ENCODE measurements at places on chromosomes 7 and 10. TPM values are rescaled to one million over a fixed set of nuclear protein-coding genes. Genes with fewer than 3 reads are reported as not detected.

Gene HGF
- 2.4 TPM for total RNA-seq

Gene C10orf90
- not detected for total RNA-seq

Gene MACROH2A2
- total RNA-seq: 15.2 TPM

Gene TUBAL3
- total RNA-seq: 0.12 TPM

Gene ACSM6
- not detected for total RNA-seq

Gene ZKSCAN5
- 6.3 TPM for total RNA-seq

Gene NYAP1
- total RNA-seq: 0.32 TPM

Gene AGBL3
- 1.1 TPM for total RNA-seq

Gene CFAP70
- total RNA-seq: 1.7 TPM

Gene RNLS
- total RNA-seq: 23.1 TPM

Gene VWA2
- total RNA-seq: not detected

Gene CRHR2
- 0.22 TPM for total RNA-seq

Gene PSMA2
- total RNA-seq: 90.1 TPM

Gene MET
- 20.0 TPM for total RNA-seq

Gene TET1
- total RNA-seq: 3.6 TPM

Gene CUL2
- total RNA-seq: 40.6 TPM

Gene SAP25
- 0.77 TPM for total RNA-seq

Gene CACUL1
- 28.5 TPM for total RNA-seq

Gene ASIC3
- 8.6 TPM for total RNA-seq

Gene OPN1SW
- not detected for total RNA-seq

Gene FAM180A
- total RNA-seq: 11.4 TPM

Gene H2BK1
- total RNA-seq: not detected

Gene INSIG1
- 8.7 TPM for total RNA-seq

Gene C10orf67
- 0.62 TPM for total RNA-seq

Gene TYW1B
- total RNA-seq: 2.8 TPM
